ENCODE measurements at places on chromosomes 3 and 15.

DNA sequence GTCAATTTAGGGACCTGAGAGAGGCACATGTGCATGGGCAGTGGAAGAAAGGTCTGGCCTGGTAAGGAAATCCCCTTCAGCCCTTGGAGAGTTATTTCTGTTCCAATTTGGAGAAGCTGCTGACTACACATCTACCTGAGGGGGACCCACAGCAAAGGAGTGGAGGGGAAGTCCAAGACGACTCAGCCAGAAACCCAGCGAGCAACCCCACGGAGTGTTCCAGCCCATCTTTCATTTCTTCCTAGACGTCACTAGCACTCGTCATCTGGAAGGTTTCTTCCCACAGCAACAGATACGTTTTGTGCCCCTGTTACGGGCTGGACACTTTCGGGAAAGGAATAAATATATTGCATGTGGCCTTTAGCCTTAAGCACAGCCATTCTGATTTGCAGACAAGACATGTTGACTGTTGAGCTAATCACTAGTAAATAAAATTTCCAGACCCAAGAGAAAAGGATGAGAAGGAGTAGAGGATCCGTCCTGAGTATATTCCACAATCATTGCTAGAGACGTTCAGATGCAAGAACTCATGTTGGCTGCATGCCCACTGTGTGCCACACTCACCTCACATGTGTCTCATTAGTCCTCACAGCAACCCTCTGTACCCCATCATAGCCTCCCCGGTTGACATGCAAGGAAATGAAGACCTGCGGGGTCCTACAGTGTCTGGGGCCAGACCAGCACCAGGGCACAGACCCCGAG, 7.8 kb upstream of the FAM174B start:
- no peak for DNase-seq

- no peak for DNase-seq
Observed at GRCh38 chr3:83971666-83972065, 987.1 kb upstream of the CADM2 start.

- DNase-seq: no peak
Observed at GRCh38 chr3:69239063-69239462, 116.7 kb upstream of the LMOD3 start.

GRCh38 chr3:87270908-87271700, 5.3 kb downstream of the POU1F1 start:
- DNase-seq: no peak

- no peak for DNase-seq
Observed at GRCh38 chr15:78942741-78943140, 2.1 kb downstream of the CTSH start.

GRCh38 chr15:38479266-38479665, 25.3 kb downstream of the FAM98B start:
- DNase-seq: no peak

DNA sequence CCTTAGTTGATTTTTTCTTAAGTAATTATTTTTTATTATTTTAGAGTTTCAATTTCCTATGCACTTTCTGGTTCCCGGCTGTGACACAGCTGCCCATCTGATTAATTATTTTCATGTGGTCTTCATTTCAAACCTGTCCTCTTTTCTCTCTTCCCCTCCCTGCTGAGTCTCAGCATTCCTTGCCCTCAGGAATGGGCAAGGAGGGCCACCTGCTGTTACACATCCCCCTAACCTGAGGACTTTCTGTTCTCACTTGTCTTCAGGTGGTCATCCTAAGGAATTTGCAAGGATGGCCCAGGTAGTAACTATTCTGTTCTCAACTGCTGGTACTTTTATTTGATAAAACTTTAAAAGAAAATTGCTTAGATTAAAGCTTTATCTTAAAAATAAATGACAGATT, 545.0 kb downstream of the OTOL1 start:
- DNase-seq: no peak

- no peak for DNase-seq
Observed at GRCh38 chr3:13186435-13186815, 113.2 kb upstream of the IQSEC1 start.

GRCh38 chr3:15496341-15496664, 25.2 kb downstream of the COLQ start:
- DNase-seq: no peak

GRCh38 chr3:85360742-85361387, 402.1 kb downstream of the CADM2 start:
- no peak for DNase-seq

DNA sequence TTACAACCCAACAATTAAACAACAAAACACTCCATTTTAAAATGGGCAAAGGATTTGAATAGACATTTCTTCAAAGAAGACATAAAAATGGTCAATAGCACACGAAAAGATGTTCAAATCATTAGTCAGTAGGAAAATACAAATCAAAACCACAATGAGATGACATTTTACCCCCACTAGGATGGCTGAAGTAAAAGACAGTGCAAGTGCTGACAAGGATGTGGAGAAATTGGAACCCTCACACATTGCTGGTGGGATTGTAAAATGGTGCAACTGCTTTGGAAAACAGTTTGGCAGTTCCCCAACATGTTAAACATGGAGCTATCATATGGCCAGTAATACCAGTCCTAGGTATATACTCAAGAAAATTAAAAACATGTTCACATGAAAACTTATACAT, 11.6 kb downstream of the GALNT15 start:
- no peak for DNase-seq

DNA sequence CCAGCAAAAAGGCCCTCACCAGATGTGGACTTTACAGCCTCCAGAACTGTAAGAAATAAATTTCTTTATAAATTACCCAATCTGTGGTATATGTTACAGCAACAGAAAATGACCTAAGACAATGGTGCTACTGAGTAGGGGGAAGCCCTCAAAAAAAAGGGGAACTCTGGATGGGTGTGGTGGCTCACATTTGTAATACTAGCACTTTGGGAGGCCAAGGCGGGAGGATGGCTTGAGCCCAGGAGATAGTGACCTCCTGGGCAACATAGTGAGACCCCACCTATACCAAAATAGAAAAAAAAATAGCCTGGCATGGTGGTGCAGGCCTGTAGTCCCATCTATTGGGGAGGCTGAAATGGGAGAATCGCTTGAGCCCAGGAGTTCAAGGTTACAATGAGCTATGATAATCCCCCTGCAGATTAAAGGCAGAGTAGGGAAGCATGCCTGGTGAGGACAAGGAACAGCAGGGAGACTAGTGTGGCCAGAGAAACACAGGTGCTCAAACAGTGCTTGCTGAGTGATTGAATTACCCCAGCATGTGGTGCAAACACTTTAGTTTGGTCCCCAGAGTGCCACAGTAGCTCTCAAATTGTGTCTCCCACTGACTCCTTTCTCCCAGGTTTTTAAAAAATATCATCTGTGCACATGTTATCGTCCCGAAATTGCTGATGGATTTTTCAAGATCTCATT, 13.9 kb upstream of the USP3 start:
- no peak for DNase-seq

- no peak for DNase-seq
Observed at GRCh38 chr3:32483772-32484171, 18.9 kb downstream of the CMTM6 start.

DNA sequence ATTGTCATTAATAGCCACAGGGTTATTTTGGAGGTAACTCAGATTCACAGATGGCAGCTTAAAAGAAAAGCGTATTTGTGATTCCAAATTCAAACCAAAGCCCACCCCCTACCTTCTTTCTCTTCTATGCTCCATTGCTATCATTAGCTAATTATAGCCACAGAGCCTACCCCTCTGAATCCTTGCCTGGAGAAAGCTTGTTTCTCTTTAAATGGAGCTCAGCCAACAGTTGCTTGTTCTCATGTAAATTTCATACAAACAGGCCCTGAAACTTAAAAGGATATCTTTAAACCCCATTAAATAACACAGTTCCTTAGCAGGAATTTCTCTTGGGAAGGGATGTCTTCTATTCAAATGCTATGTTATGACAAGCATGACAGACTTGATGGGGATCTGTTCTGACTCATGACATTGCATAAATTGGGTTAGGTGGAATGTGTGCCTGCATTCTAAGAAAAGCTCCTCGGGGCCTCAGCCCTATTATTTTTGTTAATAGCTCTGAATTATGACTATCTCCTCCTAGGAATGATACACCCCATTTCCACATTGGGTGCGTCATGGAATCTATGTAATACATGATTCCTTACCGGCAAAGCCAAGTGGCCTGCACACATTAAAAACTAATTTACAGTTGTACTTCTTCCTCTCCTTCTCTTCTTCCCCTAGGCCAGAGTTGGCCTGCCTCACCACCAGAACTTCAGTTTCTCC, 265.8 kb downstream of the TAFA4 start:
- DNase-seq: no peak
